Fibroblast of lung (primary cell): ENCODE measurements at places on chromosomes 1 and 21. TPM values are rescaled to one million over a fixed set of nuclear protein-coding genes. Genes with fewer than 3 reads are reported as not detected.

DNA sequence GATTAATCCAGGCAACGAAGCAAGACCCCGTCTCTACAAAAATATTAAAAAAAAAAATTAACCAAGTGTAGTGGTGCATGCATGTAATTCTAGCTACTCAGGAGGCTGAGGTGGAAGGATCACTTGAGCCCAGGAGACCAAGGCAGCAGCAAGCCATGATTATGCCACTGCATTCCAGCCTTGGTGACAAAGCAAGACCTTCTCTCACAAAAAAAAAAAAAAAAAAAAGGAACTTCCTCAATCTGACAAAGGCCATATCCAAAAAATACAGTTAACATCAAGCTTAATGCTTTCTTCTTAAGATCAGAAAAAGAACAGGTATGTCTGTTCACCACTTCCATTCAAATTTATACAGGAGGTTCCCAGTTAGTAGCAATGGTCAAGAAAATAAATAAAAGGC is 54.4 kb downstream of the EVI5 start:
- no peak for DNase-seq

GRCh38 chr1:204478172-204478899 is 16.3 kb downstream of the PIK3C2B start:
- DNase-seq, result no peak

DNA sequence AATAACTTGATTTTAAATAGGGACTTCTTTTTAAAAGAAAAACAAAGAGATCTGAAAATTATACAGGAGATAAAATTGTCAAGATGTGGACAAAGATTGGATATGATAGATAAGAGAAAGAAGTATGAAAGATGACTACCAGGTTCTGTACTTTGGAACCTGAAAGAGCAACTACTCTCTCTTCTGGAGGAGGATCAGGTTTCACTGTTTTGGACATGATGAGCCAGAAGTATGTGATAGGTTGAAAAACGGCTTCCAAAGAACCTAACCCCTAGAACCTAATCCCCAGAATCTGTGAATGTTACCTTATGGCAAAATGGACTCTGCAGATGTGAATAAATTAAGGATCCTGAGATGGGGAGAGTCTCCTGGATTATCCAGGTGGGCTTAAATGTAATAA is 26.2 kb downstream of the RSBN1 start:
- peak; percentile 35 for DNase-seq

DNA sequence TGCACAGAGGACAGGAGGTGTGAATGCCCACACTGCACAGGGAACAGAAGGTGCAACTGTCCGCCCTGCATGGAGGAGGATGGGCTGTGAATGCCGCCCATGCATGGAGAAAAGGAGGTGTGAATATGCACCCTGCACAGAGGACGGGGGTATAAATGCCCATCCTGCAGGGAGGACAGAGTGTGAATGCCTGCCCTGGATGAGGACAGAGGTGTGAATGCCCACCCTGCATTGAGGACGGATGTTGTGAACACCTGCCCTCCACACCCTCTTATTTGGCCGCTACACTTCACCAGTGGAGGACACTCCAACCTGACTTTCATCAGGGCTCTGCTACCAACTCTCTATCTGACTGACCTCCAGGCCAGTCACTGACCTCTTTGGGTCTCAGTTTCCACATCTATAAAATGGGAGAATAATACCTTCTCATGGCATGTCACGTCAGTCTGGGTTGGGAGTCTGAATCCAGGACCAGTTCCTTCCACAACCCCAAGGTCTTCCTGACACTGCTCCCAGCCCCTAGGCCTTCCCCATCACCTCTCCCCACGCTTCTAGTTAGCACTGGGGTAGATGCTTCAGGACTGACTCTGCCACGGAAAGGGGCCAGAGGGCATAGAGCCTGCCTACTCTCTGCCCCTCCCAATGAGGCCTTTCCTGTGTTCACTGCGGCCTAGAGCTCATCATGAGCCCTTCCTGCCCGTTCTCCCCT is 28.4 kb downstream of the ZBTB17 start:
- DNase-seq, result no peak

DNA sequence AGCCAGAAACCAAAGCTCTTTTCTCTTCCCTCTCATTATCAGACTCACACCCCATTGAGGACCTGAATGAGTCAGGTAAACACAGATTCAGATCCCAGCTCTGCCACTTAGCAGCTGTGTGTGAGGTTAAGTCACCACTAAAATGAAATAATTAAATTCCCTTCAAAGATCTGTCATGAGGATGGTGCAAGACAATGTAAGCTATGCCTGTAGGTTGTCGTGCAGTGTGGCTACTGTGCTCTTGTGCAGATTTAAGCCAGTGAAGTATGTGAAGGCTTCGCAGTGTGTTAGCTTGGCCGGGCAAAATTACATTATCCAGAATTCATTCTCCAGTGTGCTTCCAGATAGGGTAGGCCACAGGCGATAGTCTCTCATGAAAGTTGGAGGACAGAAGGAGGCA is 13.6 kb downstream of the UBL4B start:
- DNase-seq, result no peak

DNA sequence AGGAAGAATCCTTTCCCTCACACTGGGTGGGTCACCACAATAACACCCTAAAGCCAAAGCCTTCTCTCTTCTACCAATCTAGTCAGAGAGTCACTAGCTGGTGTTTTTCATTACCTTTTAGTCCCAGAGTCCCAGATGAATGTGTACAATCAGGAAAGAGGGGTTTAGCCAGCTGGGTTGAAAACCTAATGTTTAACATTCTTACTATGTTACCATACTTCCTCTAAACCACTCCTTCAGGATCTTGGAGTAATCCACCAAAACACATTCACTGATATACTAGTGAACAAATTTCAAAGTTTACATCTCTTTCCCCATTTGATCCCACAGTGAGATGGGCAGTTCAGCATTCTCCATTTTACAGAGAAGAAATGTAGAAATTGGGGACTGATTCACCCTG is 9.7 kb downstream of the LPAR3 start:
- DNase-seq, result no peak

DNA sequence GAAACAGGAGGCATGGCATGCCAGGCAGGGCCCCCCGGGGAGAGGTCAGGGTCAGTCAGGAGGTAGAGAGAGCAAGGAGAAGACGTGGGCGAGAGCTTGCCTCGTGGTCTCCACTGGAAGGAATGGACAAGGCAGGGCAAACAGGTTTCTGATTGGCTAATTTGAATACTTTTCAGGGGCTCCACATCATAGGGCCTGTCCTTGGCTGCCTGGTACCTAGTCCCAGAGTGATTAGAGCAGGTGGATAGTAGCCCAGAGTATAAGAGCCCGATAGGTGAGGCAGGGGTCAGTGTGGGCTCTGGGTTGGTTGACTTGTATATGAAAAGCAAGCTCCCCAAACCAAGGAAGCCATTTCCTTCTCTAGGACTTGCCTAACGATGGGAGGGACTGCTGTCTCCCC is 178.6 kb downstream of the ZP4 start:
- DNase-seq, result no peak

- DNase-seq, result no peak
Measured at GRCh38 chr1:116357487-116357886, 15.6 kb upstream of the ATP1A1 start.

GRCh38 chr1:30084909-30085571 is 638.3 kb downstream of the MATN1 start:
- DNase-seq, result no peak

DNA sequence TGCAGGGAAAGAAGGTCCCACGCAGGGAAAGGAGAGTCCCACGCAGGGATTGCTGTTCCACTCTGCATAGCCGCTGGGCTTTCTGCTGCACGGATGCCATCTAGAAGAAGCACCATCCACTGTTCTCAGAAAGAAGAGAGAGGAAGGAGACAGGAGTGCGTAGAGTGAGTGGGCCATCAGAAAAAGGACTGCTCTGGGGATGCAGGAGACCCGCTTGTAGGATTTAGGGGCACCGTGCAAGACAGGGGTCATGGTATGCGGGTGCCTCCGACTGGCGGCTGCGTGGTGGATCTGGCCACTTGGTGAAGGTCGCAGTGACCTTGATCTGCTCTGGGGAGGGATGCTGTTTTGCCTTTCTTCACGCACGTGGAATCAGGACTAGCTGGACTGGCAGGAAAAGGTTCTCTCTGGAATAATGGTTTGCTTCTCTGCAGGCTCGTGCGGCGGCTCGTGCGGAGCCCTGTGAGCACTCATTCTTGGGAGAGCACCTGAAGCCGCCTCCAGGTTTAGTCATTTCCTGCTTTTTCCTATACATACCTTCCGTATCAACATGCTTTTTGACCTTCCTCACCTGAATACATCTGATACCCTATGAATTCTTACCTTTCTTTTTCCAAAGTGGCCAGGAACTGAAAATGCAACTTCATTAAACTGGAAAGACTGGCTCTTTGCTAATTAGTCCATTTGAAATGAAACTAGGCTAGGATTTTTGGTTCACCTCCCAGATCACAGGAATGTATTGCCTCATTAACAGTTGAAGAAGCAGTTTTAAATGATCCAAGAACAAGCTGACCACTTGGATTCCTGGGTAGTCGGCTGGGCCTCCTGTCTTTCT is 181.6 kb downstream of the KIF26B start:
- DNase-seq, result peak; percentile 27

DNA sequence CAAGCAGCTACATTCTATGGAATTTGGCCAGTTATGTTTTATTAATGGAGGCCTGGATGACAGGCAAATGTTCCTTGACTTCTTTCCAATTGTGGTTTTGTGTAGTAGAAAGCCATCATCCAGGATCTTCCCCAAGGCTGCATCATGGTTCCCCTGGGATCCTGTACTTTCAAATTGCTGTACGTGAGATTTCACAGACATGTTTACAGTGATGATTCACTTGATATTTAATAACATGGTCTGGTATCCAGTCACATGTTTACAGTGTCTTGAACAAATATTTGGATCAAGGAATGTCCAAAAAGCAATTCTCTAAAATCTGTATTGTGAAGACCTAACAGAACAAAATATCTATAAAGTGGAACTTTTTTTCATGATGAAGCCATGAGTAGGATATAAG is 68.3 kb upstream of the ST6GALNAC3 start:
- peak; percentile 94 for DNase-seq

DNA sequence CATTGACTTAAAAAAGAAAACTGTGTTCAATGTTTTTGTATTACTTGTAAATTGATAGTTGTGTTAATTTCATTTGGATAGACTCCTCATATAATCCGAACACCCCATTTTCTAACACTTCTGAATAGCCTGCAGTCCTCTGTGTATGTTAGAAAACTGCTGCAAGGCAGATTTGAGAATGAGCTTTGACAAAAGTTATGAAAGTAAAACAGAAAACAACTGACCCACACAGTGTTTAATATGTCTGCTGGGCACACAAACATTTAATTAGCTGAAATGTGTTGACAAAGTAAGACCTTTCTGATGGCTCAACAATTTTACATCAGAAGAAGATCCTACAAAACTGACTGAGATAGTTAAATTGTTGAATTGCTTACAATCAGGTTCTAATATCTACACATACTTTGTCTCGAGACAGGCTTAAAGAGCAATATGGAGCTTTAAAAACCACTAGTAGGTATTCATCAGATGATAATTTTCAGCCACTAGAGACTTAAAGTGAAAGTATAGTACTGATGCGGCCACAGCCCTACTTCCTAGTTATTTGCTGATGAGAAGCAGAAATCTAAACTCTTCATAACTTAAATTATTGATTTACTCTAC is 40.0 kb upstream of the PRMT6 start:
- DNase-seq, result no peak

GRCh38 chr1:22876359-22877111 is 96.1 kb downstream of the LACTBL1 start:
- peak; percentile 84 for DNase-seq

DNA sequence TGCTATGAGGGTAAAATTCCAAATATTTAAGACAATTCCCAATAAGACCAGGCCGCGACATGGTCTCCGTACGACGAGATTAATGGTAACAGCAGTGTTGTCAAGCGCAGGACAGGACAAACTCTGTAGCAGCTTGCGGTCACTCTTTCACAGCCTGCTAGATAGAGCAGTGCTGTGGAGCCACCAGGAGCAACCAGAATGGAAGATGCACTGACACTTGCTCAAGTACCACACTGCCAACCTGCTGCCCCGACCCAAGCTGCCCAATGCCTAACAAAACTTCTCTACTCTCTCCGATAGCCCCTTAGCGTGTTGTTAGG is 636 bp downstream of the WARS2 start:
- no peak for DNase-seq

- no peak for DNase-seq
Measured at GRCh38 chr1:83052865-83053264, 946.1 kb downstream of the TTLL7 start.

- DNase-seq, result no peak
Measured at GRCh38 chr1:5936126-5936525, 56.1 kb downstream of the NPHP4 start.

GRCh38 chr21:15457965-15458364 is 271.8 kb upstream of the USP25 start:
- no peak for DNase-seq

DNA sequence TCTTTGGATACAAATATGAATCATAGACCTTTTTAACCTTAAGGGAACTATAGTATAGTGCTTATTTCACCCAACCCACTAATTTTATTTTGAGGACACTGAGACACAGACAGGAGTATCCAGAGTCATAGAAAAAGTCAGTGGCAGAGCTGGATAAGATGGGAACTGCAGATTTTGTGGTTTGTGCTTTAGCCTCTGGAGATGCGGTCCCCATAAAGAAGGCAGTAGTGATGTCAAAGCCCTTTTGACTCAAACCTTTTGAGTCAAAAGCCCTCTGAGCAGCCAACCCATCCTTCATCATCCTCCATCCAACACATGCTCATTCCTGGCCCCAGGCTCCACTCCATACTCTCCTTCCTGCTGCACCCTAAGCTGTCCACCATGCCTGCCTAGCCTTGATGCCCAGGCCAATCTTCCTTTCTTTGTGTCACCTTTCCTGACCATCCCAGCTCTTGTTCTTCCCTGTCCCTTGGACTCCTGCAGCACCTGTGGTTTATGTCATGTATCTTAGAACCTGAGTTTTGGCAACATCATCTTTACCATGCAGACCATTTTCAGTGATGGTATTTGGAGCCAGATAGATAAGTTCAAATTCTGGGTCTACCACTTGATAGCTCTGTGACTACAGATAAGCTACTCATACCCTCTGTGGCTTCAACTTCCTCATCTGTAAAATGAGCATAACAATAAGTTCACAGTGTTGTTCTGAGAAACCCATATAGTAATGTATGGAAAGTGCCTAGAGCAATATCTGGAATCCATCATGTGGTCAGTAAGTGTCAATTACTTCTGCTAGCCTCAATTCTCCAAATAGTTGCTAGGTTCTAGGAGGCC is 20.1 kb downstream of the SLAMF1 start:
- no peak for DNase-seq

DNA sequence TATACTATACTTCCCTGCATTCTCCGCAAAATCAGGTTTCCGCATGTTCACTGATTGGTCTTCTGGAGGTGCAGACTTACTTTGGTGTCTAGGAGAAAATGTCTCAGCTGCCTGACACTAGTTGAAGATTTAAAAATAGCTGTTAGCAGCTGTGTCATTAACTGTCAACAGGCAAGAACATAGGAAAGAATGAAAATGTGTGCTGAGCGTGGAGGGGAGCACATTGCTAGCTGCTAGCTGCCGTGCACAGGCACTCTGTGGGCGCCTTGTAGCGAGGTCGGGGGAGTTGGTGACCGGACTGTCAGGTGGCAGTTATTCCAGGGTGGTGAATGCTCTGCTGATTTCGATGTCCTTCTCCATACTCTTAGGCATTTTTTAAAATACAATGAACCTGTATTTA is 5.2 kb downstream of the FAAH start:
- DNase-seq, result no peak

GRCh38 chr1:82598337-82598736 is 797.6 kb downstream of the ADGRL2 start:
- DNase-seq, result no peak

Gene MEGF6
- 8.0 and 11.6 TPM in 2 replicates for total RNA-seq

Gene ITLN2
- total RNA-seq, result not detected in 2 replicates

Gene GPX7
- total RNA-seq, result 18.7 and 30.6 TPM in 2 replicates

Gene VWA1
- total RNA-seq, result 2.6 and 3.1 TPM in 2 replicates

Gene KRTAP7-1
- not detected in 2 replicates for total RNA-seq

Gene FABP3
- total RNA-seq, result 116 and 554 TPM in 2 replicates

Gene LMX1A
- not detected in 2 replicates for total RNA-seq

Gene PAPPA2
- total RNA-seq, result 4.1 and 5.4 TPM in 2 replicates

Gene GPR25
- not detected in 2 replicates for total RNA-seq
